Epithelial cell of proximal tubule (primary cell): ENCODE measurements at places on chromosomes 3 and 15.

DNA sequence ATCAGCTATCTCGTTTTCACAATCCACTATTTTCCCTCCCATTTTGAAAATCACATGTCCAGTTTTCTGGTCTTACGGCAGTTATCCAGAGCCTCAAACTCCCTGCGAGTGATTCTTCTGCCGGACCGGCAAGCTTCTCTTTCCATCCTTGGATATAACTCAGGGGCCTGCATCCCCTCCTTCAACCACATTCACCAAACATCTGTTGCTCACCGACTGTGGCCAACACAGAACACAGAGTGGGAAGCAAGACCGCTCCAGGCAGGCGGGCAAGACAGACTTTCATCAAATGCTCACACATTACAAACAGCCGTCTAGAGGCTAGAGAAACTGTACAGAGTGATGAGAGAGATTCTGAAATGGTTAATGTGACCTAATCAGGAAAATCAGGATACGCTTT lies 7.6 kb upstream of the SLC12A8 start:
- DNase-seq: no peak

DNA sequence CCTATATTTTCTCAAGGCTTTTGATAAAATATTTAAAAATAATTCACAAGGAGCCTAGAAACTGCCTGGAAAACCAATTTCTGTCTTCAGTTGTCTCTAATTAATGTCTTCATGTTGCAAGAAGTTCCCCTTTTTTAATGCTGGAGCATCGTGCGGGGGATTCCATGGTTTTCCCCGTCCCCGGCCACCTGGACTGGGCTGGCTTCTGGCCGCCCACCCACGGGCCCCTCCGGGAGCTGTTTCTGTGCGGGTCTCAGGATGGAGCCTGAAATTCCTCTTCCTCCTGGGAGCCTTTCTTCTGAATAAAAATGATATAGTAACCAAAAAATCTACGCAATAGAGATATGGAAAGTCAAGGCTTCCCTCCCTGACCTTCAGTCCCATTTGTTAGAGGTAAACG lies 8.1 kb upstream of the LRRK1 start:
- no peak for DNase-seq

GRCh38 chr3:185659942-185660921 lies 74.1 kb downstream of the SENP2 start:
- DNase-seq: peak; percentile 27

DNA sequence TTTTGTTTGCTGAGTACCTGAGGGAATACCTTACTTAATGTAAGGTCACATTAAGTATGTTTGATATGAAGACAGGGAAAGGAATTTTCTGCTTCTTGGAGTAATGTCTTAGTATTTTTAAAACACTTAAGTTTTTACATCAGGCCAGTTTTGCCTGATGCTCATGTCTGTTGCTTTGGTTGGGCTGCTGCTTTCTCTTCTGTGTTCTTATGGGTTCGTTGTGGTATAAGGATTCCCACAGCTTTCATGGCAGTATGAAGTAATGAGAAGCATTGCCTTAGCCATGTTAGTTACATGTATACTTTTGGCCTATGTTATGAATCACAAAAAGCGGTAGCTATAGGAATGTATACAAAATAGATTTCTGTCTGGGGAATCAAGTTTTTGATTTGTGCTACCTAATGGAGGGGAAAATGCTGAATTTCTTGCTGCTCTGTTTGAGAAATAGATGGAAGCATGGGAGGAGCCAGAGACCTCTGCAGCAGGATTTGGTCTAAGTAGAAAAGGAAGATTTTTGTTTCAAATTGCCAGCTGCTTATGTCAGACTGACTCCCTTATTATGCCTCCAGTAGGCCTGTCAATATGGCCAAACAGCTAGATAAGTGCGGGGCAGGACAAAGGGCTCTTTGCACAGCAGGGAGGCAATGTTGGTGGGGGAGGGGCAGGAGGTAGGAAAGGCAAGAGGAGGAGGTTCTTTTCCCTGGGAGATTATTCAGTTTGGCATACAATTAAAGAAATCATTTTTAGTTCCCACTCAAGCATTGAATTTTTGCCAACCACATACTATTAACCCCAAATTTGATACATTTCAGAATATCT lies 5.2 kb downstream of the SETD5 start:
- no peak for DNase-seq

- no peak for DNase-seq
These were observed 509 bp upstream of the LRRC3B start for GRCh38 chr3:26621906-26622620.

DNA sequence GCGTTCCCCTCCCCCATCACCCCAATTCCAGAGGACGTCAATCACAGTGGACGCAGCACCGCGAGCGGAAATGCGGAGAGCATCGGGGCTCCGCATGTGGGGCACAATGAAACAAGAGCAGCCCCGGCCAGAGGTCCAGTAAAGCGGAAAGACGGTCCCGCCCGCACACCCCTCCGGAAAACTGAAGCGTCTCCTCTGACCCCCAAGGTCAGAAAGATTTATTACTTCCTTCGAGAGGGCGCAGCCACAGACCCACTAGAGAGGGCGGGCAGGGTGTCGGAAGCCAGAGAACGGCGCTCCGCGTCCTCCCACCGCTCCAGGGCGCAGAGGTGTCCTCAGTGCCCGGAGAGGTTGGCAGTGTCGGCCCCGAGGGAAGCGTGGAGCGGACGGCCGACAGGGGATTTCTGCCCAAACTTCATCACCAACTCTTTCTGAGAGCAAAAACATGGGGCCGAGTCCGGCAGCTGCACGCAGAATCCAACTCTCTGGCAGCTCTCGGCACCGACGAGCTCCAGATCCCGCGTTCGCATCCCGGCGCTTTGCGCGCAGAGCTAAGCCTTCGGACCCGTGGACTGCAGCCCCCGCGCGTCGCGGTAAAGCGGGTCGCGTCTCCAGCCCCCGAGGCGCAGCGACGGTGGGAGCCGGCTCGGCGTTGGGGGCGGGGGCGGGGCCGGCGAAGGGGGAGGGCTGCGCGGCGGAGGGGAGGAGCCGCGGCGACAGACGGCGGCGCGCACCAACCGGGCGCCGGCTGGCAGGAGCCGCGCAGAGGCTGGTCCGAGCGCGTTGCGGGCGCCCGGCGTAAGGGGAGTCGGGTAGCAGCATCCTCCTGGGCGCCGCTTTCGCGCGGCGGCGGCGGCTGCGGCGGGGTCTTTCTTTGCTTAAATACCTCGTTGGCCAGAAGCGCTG lies at the start of gene CHST2:
Gene CHST2, plus strand, starts transcription at position 763 of the 906 bp plus-strand sequence. CDS start 1,046 bp downstream, outside the sequence.
- no peak for DNase-seq

DNA sequence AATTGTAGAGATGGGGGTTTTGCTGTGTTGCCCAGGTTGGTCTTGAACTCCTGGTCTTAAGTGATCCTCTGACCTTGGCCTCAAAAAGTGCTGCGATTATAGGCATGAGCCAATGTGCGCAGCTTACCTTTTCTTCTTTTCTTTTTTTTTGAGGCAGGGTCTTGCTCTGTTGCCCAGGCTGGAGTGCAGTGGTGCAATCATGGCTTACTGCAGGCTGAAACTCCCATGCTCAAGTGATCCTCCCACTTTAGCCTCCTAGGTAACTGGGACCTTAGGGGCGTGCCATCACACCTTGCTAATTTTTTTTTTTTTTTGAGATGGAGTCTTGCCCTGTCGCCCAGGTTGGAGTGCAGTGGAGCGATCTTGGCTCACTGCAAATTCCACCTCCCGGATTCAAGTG lies 13.0 kb downstream of the RBM6 start:
- no peak for DNase-seq

DNA sequence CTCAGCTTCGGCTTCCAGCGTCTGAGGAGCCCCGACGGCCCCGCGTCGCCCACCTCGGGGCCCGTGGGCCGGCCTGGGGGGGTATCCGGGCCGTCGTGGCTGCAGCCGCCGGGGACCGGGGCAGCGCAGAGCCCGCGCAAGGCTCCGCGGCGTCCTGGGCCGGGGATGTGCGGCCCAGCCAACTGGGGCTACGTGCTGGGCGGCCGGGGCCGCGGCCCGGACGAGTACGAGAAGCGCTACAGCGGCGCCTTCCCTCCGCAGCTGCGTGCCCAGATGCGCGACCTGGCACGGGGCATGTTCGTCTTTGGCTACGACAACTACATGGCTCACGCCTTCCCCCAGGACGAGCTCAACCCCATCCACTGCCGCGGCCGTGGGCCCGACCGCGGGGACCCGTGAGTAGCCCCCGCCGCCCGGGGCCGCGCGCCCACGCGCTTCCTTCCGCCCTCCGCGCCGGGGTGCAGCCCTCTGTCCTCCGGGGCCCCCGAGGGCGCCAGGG lies 462 bp downstream of the EDEM1 start:
- DNase-seq: no peak

GRCh38 chr15:58486062-58486461 lies 54.3 kb downstream of the LIPC start:
- DNase-seq: no peak

GRCh38 chr3:113697500-113698090 lies 1.2 kb upstream of the USF3 start:
- no peak for DNase-seq

GRCh38 chr3:116433552-116433951 lies 11.7 kb downstream of the LSAMP start:
- no peak for DNase-seq

- no peak for DNase-seq
These were observed 73.6 kb upstream of the TCF12 start for GRCh38 chr15:56844892-56845291.

DNA sequence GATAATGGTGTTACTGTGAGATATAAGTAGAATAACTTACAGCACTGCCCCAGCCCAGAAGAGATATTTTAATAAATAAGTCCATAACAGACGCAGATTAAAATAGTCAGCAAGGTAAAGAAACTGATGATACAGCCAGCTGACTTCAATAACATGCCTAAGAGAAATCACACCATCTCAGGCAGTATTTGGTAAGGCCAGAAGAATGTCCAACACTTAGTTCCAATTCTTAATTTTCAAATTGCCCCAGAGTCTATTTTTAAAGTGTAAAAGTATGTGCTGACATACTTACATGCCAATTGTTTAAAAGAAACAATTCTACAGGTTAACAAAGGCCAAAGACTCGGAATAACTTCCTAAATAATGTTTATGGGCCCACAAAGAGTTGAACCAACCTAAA lies 1.6 kb downstream of the GNB4 start:
- DNase-seq: no peak

DNA sequence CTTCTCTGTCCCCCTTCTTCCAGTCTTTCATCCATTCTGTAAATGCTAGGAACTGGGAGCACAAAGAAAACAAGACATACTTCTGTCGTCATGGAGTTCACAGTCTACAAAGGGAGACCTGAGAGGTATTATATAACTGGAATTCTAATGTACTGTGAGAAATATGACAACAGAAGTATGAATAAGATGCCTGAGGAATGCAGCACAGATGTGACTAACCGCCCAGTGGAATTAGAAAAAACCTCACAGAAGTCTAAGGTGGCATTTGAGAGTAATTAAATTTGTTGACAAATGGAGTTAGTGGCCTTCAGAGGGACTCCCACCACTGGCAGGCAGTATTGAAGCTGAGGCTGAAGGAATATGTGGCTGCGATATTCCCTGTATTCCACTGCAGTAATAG lies 168.5 kb upstream of the FAM3D start:
- DNase-seq: no peak

- DNase-seq: no peak
These were observed 115.2 kb downstream of the CADM2 start for GRCh38 chr3:85074003-85074402.

- no peak for DNase-seq
These were observed 262.5 kb upstream of the LRTM1 start for GRCh38 chr3:55190331-55190730.

DNA sequence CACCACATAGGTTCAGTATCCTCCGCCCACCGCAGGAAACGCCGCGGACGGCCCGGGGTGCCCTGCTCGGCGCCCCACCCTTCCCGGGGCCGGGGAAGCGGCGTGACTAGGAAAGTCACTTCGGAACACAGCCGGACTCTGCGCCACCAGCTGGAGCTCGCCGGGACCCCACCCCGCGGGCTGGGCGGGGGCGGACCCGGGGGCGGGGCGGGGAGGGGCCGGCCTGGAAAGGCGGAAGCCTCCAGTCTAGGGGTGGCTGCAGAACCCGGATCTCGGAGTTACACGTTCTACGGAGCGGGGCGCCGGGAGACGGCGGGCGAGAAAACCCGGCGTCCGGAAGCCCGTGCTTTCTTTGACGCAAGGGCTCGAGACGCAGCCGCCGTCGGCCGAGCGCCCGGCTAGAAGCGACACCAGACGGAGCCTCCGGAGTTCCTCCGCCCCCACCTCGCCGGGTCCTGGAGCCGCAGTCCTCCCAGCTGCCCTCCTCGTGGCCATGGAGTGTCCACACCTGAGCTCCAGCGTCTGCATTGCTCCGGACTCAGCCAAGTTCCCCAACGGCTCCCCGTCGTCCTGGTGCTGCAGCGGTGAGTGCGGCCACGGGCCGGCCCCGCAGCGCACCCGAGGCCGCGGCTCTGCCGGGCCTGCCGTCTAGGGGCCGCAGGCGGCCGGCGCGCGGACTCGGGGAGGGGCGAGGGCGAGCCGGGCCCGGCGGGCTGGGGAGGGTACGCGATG lies at the start of gene USP3:
Gene USP3, plus strand, starts transcription at position 347 of the 732 bp plus-strand sequence. Its CDS starts 147 bp downstream, at position 494.
- DNase-seq: no peak

DNA sequence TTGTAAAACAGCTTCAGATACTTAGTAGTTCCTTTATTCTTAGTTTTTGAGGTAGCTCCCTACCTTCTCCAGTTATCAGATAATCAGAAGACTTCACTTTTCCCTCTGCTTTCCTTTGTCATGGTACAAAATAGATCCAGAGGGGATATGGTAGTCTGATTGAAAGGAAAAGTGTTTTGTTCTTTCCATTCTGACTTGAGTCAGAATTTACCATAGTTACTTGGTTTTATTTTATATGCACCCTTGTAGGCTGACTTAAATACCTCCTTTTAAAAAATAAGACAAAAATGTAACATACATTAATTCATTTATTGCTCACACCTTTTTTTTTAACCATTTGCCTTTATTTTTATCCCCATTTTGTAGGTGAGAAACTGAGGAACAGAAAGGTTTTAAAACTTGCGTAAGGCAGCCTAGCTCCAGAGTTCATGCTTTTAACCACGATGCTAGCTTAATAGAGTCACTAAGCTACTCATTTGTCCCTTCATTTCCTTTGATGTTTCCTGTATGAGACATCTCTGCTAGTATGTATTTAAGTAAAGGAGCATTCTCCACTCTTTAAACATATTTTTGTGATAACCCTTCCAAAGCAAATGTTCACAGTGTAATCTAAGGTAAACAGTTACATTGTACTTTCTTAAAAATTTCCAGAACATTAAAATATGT lies 187.5 kb downstream of the KLHL25 start:
- DNase-seq: no peak

DNA sequence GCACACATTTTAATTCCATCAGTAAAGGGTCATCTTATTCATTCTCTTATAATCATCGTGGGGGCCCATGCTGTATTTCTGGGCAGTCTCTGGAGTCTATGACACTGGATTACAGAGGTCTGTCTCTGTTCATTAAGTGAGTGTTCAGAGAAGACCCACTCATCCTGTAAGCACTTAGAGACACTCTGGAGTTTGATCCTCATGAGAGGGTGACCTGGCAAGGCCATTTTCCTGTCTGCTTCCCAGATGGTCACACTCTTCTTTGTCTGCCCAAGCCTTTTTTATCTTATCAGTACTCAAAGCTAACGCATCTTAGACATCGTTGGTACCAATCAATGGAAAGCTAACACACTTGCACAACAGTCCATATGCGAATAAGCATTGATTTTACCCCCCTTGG lies 333.1 kb downstream of the RORA start:
- DNase-seq: no peak

- no peak for DNase-seq
These were observed 51.1 kb upstream of the CHD2 start for GRCh38 chr15:92848852-92849598.

GRCh38 chr3:116563351-116563750 lies 118.1 kb upstream of the LSAMP start:
- DNase-seq: no peak
